ENCODE measurements at places on chromosomes 4 and X.

DNA sequence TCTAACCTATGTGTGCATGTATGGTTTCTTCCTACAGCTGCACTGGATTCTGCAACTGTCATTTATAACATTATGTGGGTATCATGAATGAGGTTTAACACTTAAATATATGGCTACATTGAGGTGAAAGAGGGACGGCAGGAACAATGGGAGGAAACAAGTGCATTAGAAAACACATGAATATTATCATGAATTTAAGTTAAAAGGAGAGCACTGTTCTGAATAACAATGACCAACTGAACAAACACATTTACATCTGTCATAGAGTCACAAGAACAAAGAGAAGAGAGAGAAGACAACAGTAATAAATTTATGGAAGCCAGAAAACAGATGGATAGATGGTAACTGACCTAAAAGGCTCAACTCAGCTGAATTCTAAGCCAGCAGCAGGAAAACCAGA lies 527.1 kb upstream of the DIPK2B start:
- no peak for DNase-seq

- no peak for DNase-seq
Measured at GRCh38 chr4:168731006-168731636, 234.3 kb downstream of the PALLD start.

DNA sequence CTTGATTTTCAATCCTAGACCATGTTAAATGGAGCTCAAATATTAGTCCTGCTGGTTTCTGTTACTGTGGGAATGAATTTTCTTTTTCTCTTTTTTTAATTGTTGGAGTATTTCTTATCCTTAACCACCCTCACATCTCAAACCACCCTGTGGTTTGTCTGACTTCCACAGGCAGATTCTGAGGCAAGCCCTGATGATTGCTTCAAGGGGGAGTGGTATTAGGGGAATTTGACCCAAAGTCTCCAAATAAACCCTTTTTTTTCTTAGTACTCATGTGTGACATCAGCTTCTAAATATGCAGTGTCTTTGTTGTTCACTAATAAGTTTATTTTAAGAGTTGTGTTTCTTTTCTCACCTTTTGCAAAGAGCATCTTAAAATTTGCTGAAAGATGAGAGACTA lies 810.3 kb downstream of the IL1RAPL1 start:
- no peak for DNase-seq

GRCh38 chrX:17725181-17725580 lies 12.1 kb upstream of the SCML1 start:
- DNase-seq = no peak

GRCh38 chrX:72532366-72532765 lies 40.3 kb downstream of the HDAC8 start:
- no peak for DNase-seq

DNA sequence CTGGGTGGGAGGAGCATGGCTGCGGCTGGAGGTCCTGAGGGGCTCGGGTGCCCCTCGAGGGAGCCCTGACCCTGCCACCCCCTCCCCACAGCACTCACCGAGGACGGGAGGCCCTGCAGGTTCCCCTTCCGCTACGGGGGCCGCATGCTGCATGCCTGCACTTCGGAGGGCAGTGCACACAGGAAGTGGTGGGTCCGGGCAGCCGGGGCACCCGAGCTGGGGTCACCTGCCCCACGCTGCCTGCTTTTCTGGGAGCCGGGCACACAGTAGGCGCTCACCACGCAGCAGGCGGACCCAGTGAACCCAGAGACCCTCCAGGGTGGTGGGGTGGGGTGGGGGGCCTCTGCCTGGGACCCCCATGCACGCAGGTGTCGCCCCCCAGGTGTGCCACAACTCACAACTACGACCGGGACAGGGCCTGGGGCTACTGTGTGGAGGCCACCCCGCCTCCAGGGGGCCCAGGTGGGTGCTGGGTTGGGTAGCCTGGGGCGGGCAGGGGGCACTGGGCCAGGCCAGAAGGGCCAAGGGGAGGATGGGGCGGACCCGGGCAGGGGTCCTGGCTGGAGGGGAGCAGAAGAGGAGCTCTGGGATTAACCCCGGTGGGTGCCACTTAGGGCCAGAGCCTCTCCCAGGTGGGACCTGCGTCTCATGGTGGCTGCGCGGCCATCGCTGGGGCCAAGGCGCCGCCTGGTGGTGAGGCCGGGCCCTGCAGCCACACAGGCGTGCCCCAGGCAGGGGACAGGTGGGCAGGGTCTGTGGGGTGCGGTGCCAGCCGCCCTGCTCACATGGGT lies 1.4 kb downstream of the HGFAC start:
- peak; percentile 27 for DNase-seq

- DNase-seq = no peak
Measured at GRCh38 chrX:99095965-99096635, 1314.0 kb downstream of the PCDH19 start.

- DNase-seq = no peak
Measured at GRCh38 chr4:164224871-164225270, 529.1 kb upstream of the SMIM31 start.

- DNase-seq = no peak
Measured at GRCh38 chr4:152847376-152847775, 67.6 kb downstream of the ARFIP1 start.

- DNase-seq = no peak
Measured at GRCh38 chrX:100643956-100644860, at the start of gene SRPX2. Gene SRPX2 (plus strand): TSS chrX:100644199. CDS start chrX:100646323, 2,124 bp downstream.

DNA sequence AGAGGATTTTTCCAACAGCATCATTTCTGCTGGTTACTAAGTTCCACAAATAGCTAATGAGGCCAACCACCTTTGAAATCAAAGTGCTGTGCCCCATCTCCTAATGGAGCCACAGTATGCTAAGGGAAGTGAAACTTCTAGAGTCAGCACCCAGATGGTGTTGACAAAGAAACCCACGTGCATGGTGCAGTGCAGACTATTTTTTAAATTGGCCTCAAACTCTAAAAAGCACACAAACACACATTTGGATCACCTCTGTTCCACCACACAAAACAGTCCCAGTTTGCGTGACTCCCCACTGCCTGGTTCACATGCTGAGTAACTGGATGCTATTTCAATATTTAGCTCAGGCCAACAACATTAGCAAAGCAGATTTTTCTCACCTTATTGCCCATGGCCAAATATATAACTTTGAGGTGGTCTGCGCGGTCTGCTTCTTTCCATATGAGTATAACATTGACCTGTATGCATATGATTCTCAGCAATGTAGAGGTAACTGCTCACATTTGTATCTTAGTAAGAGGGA lies 69.9 kb downstream of the AMELX start:
- DNase-seq = no peak

GRCh38 chr4:100312615-100313350 lies 122.5 kb upstream of the DDIT4L start:
- no peak for DNase-seq

DNA sequence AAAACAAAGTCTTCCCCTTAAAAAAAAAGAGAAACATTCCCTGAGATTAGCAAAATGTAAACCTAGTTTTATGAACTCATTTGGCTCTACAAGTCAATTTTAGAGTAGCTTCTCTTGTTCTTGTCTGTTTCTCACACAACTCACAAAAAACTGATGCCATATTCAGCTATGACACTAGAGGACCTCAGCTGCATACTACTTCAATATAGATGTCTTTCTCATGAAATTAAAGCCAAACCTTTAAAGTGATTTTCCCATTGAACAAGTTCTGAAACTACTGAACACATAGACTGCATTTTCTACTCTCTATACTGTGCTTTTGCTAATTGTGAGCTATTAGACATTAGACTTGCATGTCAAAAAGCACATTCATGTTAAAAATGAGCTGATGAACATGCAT lies 49.8 kb downstream of the TBCK start:
- DNase-seq = no peak

- no peak for DNase-seq
Measured at GRCh38 chr4:139603576-139604410, 47.8 kb upstream of the SETD7 start.

DNA sequence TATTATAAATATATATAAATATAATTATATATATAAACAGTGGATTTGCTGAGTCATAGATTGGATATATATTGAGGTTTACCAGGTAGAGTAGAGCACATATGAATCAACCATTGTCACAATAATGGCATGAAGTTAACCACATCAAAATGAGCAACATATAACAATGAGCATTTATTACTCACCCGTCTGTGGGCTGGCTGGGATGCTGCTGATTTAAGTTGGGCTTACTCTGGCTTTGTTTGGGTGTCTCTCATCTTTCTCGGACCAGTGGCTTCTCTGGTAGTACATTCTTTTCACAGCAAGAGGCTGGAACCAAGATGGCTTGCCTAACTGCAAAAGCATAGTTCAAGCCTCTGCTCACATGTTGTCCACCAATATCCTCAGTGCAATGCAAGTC lies 111.7 kb upstream of the TAPT1 start:
- DNase-seq = no peak

GRCh38 chr4:155515444-155516075 lies 138.8 kb upstream of the MAP9 start:
- no peak for DNase-seq

DNA sequence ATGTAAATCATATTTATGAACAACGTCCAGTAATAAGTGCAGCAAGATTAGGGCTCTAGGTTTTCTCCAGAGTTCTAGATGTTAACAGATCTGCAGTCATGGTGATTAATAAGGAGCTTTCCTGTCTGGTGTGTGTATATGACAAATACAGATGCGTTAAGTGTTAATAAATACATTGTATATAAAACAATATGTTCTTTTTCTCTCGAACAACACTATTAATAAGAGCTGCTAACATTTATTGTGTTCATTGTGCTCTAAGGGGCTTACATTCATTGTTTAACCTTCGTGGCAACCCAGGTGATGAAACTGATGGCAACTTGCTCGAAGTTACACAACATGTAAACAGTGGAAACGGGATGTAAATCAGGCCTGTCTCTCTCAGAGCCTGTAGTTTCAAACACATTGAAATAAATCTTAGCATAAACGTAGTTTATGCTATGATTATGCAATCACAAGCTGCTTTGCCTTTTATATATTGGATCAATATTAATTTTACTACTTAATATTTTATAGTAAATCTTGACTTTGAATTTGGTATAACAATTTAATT lies 547 bp upstream of the CLGN start:
- DNase-seq = no peak

GRCh38 chr4:11783588-11783987 lies 354.9 kb upstream of the HS3ST1 start:
- no peak for DNase-seq

DNA sequence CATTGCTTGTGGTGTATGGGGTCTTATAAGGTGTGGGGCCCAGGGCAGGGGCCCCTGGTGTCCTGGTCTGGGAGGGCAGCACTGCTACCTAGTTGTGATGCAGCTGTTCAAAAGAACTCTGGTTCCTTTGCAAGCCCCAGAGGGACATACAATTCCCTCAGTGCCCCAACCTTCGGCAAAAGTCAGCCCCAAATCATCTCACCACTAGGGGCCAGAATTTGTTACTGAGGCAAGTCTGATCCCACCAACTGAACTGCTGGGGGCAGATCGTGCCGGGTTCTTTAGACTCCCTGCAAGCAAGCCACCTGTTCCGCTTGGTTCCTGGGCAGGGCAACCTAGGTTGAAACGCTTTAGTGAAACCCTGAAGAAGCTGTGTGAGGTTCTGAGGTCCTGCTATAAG lies 180.1 kb upstream of the S100G start:
- no peak for DNase-seq

GRCh38 chr4:75056277-75056676 lies 123.4 kb downstream of the PARM1 start:
- no peak for DNase-seq

DNA sequence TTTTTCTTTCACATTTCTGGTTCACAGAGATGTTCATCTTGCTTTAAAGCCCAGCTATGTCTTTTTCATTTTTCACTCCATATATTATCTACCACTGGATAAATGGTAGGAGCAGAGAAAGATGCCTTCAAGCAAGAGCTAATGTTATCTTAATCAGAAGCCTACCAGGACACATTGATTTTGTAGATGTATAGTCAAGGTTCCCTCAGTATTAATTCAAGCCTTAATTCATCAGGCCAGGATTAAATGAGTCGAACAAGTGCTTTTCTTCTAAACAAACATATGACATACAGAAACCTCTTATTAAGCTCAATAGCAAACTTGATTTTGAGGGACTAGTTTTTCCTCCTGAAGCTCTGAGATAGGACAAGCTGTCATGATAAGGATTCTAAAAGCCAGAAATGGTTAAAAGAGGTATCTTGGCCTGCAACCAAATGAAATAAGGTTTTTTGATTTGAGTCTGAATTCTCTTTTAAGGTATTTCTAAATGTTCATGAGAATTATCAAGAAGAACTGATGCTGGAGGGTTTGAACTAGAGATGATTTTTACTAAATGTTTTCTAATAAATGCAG lies 81.7 kb upstream of the FTHL17 start:
- DNase-seq = no peak

DNA sequence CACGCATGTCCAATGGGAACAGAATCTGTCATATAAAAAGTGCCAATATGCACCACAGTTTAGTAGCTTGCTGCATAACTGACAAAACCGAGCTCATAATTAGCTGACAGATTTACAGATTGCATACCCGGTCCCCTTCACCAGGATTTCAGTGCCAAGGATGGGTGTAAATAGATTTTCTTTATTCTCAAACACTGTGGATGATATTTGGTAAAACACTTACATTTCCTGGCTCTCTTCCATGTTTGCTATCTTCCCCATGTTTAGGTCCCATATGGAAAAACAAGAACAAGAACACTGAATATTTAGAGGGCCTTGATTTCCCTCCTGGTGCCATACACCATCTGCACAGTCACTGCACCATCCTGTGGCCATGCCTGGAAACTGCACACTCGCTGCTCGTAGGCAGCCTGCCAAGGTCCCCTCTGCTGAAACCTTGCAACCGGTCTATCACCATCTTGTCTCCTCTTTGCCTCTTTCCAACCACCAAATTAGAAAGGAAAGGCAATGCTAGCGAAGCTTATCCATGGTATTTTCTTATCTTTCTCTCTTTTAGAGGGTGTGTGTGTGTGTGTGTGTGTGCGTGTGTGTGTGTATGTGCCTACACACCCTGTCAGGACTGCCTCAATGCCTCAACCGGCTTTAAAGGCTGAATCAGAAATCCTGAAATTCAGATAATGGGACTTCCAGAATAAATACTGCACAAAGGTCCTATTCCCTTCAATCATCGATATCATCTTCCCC lies 124.2 kb upstream of the MBNL3 start:
- no peak for DNase-seq

DNA sequence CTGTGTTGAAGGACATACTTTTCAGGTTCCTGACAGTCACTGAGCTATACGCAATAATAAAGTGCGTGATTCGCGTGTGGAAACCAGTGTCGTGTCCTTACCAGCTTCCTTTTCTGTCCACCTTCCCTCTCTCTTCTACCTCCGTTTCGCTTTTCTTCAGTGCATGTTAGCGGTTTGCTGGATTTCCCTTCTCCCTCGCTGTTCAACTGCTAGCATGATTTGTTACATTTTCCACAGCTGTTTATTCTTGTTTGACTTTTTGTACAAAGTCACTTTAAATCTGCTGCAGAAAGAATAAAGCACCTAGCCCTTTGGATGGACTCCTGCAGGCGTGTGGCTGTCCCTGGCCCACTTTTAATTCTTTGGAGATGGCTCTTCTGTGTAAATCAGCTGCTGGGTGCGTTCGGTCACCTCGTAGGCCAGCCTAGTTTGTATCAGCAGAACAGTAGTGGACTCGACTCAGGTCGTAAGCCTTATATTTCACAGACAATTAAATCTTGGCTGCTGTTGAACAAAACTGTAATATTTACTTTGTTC lies 8.9 kb upstream of the HAND2 start:
- DNase-seq = no peak

GRCh38 chr4:171846232-171846631 lies 33.0 kb downstream of the GALNTL6 start:
- DNase-seq = no peak

GRCh38 chr4:87848622-87849351 lies 16.0 kb downstream of the MEPE start:
- no peak for DNase-seq

Data from stimulated activated CD4-positive, alpha-beta T cell treated with anti-CD3 and anti-CD28 coated beads, TNF-alpha, amount 100 ng/mL, for 4 hours (primary cell).